ENCODE measurements at places on chromosomes 6 and 20. TPM values are rescaled to one million over a fixed set of nuclear protein-coding genes. Genes with fewer than 3 reads are reported as not detected.

TRDN gene
- not detected for total RNA-seq

WFDC12 gene
- not detected for total RNA-seq

TTPAL gene
- 16.5 TPM for total RNA-seq

MYO6 gene
- total RNA-seq, result 32.5 TPM

LRRC1 gene
- 14.0 TPM for total RNA-seq

COL12A1 gene
- 2,753 TPM for total RNA-seq

C6orf163 gene
- 1.2 TPM for total RNA-seq

FAM50B gene
- total RNA-seq, result 1.6 TPM

ZBTB12 gene
- total RNA-seq, result 6.7 TPM

NKX2-2 gene
- total RNA-seq, result not detected

POU3F2 gene
- total RNA-seq, result not detected

CPXM1 gene
- total RNA-seq, result 6.3 TPM

APMAP gene
- 79.9 TPM for total RNA-seq

All from chondrocyte (in vitro differentiated cells).